Effector memory CD4-positive, alpha-beta T cell (primary cell): ENCODE measurements at places on chromosomes 6 and 20.

DNA sequence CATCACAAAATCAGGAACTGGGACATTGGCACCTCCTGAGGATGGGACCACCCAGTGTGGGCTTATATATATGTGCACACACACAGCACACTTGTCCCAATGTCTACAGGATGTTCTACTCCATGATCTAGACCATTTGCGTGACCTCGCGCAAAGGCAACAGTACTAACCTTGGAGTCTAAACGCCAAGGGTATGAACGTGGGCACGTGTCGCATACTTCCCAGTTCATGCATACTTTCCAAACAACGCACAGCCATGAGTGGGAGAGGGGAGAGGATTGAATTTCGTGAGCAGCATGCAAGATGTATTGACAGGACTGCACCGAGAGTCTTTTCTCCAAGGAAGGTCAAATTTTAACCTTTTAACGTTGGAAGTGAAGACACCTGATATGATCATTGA is 214.2 kb upstream of the QKI start:
- DNase-seq: no peak

DNA sequence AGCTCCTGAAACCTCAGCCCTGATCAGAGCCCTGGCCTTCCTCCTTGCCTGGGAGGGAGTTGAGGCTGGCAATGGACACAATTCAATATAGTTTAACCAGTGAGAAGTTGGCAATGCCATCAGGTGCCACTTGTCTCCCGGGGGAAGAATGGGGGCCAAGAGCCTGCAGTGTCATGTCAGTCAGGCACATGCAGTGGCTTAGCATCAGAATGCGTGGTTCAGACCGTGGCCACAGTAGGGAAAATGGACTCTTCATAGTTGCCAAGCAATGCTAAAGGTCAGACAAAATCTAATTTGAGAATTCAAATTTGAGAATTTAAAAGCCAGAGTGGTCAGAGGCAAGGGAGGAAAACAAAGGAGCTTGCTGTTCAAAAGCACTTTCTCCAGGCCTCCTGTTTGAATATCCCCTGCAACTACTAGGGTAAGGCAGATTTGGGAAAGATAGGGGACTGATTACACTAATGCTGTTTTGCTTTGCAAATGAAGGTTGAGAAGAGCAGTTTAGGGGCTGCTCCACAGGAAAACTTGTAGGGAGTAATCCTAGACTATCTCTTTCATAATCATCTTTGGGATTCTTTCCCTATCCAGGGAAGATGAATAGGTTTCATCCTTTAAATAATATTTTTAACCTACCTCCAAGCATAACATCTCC is 33.1 kb upstream of the CLIC5 start:
- no peak for DNase-seq

DNA sequence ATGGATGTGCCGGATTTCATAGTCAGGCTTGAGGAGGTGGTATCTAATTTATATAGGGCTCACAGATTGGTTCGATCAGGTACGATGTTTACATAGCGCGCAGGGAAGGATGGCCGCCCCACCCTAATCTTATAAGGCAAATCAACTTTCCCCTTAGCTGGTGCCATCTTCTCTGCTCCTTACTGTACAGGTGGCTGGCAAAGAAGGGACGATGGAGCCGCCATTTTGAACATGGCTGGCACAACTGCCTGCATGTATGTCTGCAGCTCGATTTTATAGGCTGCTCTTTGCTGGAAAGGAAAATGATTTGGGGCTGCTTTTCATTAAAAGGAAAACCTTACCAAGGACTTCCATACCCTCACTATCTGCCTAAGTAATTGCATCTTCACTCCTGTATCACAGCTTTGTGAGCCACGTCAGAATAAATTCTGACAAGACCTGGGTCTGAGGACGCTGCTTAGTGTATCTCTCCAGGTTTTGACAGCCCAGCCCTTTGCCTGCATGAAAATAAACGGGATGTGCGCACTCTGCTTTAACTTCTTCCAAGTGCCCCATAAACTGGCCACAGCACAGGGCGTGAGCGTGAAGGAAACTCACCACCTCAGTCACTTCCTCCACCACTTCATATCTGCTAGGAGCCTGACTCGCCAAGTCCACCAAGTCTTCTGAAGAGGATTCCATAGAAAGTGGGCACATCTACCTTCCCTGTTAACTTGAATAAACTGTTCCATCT is 109.4 kb upstream of the ARMC2 start:
- DNase-seq: no peak

DNA sequence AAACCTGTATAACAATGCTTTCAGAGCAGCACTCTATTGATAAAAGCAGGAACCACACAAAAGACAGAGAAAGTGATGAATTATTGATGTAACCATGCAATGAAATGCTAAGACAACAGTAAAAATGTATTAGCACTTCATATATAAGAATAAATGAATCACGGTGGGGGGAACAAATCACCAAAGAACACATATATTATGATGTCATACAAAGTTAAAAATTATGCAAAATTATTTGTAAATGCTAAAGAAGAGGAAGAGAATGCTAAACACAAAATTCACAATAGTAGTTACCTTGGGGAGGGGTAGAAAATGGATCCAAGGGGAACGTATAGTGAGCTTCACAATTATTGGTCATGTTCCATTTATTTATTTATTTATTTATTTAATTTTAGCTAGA is 133.9 kb downstream of the KIF13A start:
- no peak for DNase-seq

DNA sequence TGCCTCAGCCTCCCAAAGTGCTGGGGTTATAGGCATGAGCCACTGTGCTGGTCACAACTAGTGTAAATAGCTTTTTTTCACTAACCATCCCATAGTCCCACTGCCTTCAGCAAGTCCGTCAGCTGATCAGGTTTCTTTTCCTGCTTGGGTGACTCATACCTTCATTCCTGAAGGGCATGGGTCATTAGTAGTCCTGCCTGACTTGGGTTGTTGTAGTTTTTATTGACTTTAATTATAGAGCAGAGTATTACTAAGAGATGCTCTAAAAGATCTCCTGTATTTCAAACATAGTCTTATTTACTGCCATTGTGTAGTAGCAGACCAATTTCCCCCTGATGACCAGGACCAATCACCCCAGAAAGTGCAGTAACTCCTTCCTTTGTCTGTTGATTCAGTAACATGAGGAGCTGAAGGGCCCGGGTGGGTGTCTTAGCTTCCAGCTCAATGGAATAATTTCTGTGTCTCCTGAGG is 25.8 kb downstream of the HLA-C start:
- no peak for DNase-seq

DNA sequence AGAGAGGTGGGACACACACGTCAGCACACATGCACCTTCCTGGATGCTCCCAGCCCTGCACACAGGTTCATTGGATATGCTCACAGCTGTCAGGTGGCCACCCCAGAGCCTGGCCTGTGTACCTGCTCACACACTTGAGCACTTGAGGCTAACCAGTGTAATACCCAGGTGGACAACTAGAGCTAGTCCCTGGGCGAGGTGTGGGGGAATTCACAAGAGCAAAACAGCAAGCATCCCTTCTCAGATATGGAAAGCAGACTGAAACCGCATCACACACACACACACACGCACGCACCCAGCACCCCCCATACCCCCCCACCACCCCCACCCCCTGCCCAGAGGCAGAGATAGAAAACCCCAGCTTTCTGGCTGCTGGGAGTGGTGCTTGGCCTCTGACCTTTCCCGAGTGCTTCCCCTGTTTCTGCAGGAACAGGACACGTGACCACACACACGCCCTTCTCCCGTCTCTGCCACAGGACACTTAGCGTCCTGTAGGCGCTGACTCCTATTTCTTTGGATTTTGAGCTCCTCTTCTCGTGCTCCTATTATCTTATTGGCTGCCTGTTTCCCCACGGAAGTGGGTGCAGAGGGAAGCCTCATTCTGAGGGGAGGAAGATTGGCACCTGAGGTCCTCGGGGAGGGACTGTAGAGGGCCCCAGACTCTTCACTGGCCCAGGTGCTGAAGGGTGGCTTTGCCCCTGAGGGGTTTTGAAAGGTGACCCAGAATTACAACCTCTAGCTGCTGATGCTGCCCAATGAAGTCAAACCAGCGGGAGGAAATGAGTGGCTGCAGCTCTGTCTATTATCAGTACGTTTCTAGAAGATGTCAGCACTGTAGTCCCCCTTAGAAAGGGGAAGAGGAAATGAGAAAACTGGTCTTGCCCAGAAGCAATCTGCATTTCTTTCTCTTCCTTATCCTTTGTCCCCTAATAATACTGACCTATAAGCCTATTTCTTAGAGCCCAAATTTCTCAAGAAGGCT is 65.8 kb downstream of the SYTL3 start:
- no peak for DNase-seq

- no peak for DNase-seq
Measured at GRCh38 chr6:150202404-150202803, 59.6 kb downstream of the PPP1R14C start.

DNA sequence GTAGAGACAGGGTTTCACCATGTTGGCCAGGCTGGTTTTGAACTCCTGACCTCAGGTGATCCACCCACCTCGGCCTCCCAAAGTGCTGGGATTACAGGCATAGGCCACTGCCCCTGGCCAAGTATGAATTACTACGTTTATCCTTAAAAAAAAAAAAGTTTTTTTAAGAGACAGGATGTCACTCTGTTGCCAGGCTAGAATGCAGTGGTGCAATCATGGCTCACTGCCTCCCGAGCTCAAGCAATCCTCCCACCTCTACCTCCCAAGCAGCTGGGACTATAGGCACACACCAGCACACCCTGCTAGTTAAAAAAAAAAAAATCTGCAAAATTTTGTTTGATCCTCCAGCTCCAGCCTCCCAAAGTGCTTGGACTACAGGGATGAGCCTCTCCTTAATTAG is 23.1 kb downstream of the IYD start:
- DNase-seq: no peak

- no peak for DNase-seq
Measured at GRCh38 chr6:105211831-105212230, 32.0 kb upstream of the POPDC3 start.

DNA sequence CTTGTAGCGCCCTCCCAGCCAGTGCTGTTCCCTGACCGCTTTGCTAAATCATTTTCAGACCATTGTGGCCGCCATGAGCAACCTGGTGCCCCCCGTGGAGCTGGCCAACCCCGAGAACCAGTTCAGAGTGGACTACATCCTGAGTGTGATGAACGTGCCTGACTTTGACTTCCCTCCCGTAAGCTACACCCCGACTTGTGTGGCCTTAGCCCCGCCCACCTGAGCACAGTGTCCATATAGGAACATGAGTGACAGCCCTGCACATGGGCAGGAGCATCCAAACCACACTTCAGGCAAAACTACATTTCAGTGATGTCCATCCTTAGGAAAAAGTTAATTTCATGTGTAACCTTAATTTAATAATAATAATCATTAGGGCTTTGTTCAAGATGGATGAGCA is 51.1 kb downstream of the GNAS start:
- DNase-seq: no peak

DNA sequence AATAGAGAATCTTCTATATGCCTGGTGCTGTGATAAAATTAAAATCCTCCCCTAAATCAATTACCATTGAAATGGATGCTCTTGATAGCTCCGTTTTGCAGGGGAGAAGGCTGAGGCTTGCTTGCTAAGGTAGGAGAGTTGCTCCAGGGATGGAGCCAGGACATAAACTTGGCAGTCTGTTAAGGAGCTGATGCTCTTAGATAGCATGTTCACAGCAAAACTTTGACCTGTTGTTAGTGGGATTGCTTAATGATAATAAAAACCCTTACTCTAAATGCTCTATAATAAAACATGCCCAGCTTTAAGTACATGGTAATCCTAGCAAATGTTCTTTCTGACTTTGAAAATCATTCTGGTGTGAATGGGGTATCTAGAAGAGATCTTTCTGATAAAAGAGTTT is 228.4 kb upstream of the JAG1 start:
- no peak for DNase-seq
